Effector memory CD8-positive, alpha-beta T cell (primary cell): ENCODE measurements at places on chromosomes 1 and 21.

GRCh38 chr1:198125995-198126735 is 30.6 kb upstream of the NEK7 start:
- no peak for DNase-seq
- no peaks in the 10 kb centered on the region for H3K4me1 ChIP-seq
- H3K27ac ChIP-seq, result no peak overlapping the region
- H3K36me3 ChIP-seq, result no peaks in the 10 kb centered on the region

DNA sequence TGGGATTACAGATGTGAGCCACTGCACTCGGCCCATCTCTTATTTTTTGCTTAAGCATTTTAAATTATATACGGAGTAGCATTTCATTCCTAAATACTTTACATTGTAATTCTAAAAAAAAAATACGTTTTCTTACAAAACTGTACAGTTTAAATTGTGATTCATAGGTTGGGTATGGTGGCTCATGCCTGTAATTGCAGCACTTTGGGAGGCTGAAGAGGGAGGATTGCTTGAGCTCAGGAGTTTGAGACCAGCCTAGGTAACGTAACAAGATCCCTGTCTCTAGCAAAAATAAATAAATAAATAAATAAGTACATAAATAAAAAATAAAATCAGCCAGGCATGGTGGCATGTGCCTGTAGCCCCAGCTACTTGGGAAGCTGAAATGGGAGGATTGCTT is 24.6 kb downstream of the TBCE start:
- peaks cover 17% of the 10 kb centered on the region for H3K4me1 ChIP-seq
- H3K27me3 ChIP-seq, result no peaks in the 10 kb centered on the region
- no peak for DNase-seq

DNA sequence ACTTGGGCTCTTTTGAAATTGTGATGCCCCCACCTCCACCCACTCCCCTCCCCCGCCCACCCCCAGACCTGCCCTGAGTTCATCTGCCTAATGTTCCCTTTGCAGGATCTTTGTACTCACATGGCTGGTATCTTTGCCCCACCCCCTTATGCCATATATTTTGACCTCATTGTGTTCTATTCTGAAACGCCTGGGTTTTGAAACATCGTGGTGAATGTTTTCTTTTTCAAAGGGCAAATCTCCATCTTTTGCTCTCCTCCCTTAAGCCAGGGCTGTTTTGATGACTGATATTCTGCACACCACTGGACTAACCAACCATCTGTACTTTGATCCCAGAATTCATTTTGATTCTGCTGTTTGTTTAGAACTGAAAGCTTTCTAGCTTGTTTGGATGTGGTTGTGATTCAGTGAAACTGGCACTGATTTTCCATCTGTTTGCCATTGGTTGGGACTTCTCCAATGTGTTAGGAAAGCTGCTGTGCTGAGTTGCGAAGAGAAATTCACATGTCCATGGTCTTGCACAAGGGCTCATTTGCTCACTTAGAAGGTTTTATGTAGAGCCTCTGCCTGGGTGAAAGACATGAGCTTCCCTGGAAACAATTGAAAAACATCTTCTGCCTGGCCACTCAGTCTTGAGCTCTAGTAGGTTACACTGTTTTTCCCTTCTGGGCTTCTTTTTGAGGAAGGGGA is 16.5 kb downstream of the SMAP2 start:
- peak overlapping the region; percentile 97 for H3K27ac ChIP-seq
- H3K4me1 ChIP-seq, result peaks cover 66% of the 10 kb centered on the region
- DNase-seq, result no peak

DNA sequence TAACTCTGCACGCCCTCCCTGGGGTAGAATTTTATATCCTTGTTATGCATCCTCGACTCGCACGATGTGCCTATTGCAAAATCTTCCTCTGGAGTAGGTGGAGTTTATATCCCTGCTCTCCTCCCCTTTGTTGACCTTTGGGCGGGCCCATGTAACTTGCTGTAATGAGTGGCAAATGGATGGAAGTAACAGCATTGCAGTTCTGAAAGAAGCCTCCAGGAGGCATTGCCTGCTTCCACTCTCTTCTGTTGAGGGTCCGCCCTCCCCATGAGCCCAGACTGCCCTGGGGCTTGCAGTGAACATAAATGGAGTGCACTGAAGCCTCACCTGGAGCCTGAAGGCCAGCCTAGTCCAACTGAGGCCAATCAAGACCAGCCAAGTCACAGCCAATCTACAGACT is 62.2 kb upstream of the GRIK3 start:
- no peak for DNase-seq
- H3K36me3 ChIP-seq, result no peaks in the 10 kb centered on the region
- H3K4me1 ChIP-seq, result no peaks in the 10 kb centered on the region
- H3K27ac ChIP-seq, result no peak overlapping the region

GRCh38 chr1:193111641-193112090 is 6.5 kb upstream of the GLRX2 start:
- H3K27me3 ChIP-seq, result no peaks in the 10 kb centered on the region
- no peak for DNase-seq
- H3K4me3 ChIP-seq, result no peak overlapping the region
- H3K27ac ChIP-seq, result no peak overlapping the region
- peaks cover 1% of the 10 kb centered on the region for H3K36me3 ChIP-seq
- H3K4me1 ChIP-seq, result no peaks in the 10 kb centered on the region

DNA sequence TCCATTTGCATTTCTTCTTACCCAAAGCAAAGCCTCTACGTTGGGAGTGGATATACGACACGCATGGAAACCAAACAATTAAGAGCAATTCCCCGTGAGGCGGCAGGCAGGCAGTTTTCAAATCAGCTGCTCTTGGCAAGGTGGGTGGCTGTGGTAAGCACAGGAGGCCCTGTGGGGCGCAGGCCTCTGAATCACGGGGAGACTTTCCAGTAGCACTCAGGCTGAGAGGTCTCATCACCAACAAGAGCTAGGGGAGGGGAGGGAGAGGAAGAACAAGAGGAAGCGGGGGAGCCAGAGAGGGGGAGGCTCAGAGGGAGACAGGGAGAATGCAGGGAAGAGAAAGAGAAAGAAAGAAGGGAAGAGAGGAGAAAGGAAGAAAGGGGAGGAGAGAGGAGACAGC is 56.4 kb downstream of the MT1HL1 start:
- no peaks in the 10 kb centered on the region for H3K36me3 ChIP-seq
- no peaks in the 10 kb centered on the region for H3K4me1 ChIP-seq
- H3K27ac ChIP-seq, result no peak overlapping the region
- no peak for DNase-seq

DNA sequence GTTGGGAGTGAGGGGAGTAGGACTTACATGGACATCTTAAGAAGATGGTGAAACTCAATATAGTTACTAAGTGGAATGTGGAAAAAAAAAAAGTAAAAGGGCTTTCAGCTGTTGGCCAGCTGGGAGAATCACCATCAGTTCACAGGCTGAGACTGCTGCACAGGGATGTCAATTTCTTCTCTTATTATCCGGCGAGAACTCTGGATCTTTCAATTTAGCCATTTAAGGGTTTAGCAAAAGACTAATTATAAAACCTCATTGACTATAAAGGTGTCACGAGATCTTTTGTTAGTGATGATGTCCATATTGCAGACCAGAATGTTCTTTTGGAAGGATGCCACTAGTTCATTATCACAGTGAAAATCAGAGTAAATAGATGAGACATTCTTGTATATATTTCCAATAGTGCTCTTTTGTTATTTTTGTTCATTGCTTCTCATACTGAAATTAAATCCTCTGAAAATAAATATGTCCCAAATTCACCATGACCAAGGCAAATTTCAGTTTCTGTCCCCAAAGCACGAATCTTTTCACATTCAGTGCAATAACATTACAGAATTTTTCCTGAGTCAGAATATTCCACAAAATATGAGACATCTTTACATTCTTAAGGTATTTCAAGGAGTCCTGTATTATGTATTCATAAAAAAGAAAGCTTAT is 266.1 kb downstream of the DNM3 start:
- no peak overlapping the region for H3K4me3 ChIP-seq
- H3K27ac ChIP-seq, result no peak overlapping the region
- no peaks in the 10 kb centered on the region for H3K27me3 ChIP-seq
- H3K36me3 ChIP-seq, result no peaks in the 10 kb centered on the region
- no peak for DNase-seq

- H3K27me3 ChIP-seq, result no peaks in the 10 kb centered on the region
- no peak for DNase-seq
- H3K4me1 ChIP-seq, result no peaks in the 10 kb centered on the region
- H3K4me3 ChIP-seq, result no peak overlapping the region
- peaks cover 3% of the 10 kb centered on the region for H3K36me3 ChIP-seq
These were observed 1458.8 kb downstream of the MRPL39 start for GRCh38 chr21:24148461-24148860.

GRCh38 chr1:74161497-74161896 is 36.5 kb downstream of the LRRIQ3 start:
- no peaks in the 10 kb centered on the region for H3K4me1 ChIP-seq
- no peak overlapping the region for H3K4me3 ChIP-seq
- H3K27ac ChIP-seq, result no peak overlapping the region
- H3K36me3 ChIP-seq, result peaks cover 4% of the 10 kb centered on the region
- no peaks in the 10 kb centered on the region for H3K27me3 ChIP-seq

DNA sequence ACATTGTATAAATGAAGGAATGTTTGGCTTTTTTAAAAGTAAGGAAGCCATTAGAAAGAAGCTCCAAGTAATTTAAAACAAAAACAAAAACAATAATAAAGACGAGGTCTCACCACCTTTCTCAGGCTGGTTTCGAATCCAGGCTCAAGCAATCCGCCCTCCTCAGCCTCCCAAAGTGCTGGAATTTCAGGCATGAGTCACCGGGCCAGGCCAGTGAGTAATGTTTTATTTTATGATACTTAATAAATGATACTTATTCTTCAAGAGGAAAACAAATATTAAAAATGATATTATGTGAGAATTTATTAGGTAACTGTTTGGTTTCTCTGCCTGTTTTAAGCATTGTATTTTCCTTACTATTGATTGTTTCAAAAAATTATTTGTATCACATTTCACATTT is 201.4 kb upstream of the BRINP3 start:
- DNase-seq, result no peak
- H3K36me3 ChIP-seq, result no peaks in the 10 kb centered on the region
- no peaks in the 10 kb centered on the region for H3K27me3 ChIP-seq
- no peaks in the 10 kb centered on the region for H3K4me1 ChIP-seq
- no peak overlapping the region for H3K27ac ChIP-seq

DNA sequence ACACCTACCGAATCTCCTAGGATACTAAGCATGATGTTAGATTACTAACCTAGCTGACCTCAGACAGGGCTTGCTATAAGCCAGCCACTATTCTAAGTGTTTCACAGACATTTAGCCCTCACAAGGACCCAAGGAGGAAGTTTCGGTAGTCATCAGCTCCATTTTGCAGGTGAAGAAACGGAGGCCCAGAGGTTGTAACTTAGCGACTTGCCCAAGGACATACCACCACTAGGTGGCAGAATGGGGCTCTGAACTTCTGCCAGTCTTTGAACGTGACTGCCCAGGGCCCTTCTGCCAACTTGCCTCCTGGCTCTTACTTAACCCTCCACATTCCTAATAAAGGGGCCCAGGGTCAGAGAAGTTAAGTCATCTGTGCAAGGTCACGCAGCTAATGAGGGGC is 283.5 kb downstream of the C1orf94 start:
- H3K4me1 ChIP-seq, result no peaks in the 10 kb centered on the region
- no peak overlapping the region for H3K4me3 ChIP-seq
- no peaks in the 10 kb centered on the region for H3K36me3 ChIP-seq
- H3K27me3 ChIP-seq, result peaks cover 27% of the 10 kb centered on the region

- DNase-seq, result no peak
- peaks cover 2% of the 10 kb centered on the region for H3K36me3 ChIP-seq
- H3K4me1 ChIP-seq, result no peaks in the 10 kb centered on the region
- no peak overlapping the region for H3K27ac ChIP-seq
- no peak overlapping the region for H3K4me3 ChIP-seq
- H3K27me3 ChIP-seq, result peaks cover 44% of the 10 kb centered on the region
These were observed 8.0 kb upstream of the LCE5A start for GRCh38 chr1:152502496-152503180.

- peaks cover 21% of the 10 kb centered on the region for H3K27me3 ChIP-seq
- H3K4me1 ChIP-seq, result no peaks in the 10 kb centered on the region
- no peaks in the 10 kb centered on the region for H3K36me3 ChIP-seq
- no peak overlapping the region for H3K4me3 ChIP-seq
- no peak overlapping the region for H3K27ac ChIP-seq
- DNase-seq, result no peak
These were observed 352.5 kb upstream of the KAZN start for GRCh38 chr1:14245954-14246353.

- H3K4me3 ChIP-seq, result no peak overlapping the region
- no peak overlapping the region for H3K27ac ChIP-seq
- H3K36me3 ChIP-seq, result no peaks in the 10 kb centered on the region
- no peaks in the 10 kb centered on the region for H3K4me1 ChIP-seq
These were observed 77.1 kb upstream of the KCTD3 start for GRCh38 chr1:215489771-215490565.

DNA sequence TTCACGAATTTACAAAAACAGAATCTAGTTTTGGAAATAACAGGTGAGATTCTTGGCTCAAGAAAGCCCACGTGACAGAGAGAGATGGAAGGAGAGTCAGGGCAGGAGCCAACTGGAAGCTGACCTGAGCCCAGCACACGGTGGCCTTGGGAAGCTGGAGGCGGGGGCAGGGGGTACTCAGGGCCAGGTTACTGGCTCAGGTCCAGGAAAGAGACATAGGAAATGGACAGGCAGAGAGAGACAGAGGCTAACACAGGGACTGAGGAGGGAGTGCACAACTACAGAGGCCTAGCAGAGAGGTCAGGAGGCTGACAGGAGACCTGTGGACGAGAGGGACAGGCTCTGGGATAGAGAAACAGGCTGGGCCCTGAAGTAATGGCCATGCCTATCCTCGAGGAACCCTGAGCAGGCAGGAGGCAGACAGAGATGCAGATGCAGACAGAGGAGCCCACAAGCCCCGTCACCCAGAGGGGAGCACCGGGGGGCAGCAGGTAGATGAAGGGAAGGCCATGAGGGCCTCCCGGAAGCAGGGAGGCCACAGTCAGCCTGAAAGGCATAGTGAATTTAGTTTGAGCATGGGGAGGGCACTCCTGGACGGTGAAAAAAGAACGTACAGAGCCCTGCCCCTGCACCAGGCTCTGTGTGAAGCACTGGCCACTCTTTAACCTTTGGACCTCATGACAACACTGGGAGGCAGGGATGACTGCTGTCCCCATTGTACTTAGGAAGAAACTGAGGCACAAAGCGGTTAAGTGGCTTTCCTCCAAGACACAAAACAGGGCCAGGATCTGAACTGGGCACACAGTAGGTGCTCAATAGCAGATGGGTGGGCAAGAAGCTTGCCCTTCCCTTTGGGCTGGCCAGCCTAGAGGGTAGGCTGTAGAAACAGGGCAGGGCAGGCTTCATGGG is 230.1 kb downstream of the TRABD2B start:
- peaks cover 43% of the 10 kb centered on the region for H3K27me3 ChIP-seq
- no peaks in the 10 kb centered on the region for H3K4me1 ChIP-seq
- no peak overlapping the region for H3K4me3 ChIP-seq
- no peak overlapping the region for H3K27ac ChIP-seq
- no peak for DNase-seq
- no peaks in the 10 kb centered on the region for H3K36me3 ChIP-seq

- DNase-seq, result no peak
- no peaks in the 10 kb centered on the region for H3K4me1 ChIP-seq
- H3K36me3 ChIP-seq, result peaks cover 53% of the 10 kb centered on the region
- no peaks in the 10 kb centered on the region for H3K27me3 ChIP-seq
These were observed 54.9 kb upstream of the RAP1GAP start for GRCh38 chr1:21724098-21724497.
